Forelimb muscle (tissue), 1 donor: ENCODE measurements at places on chromosomes 6 and 20. TPM values are rescaled to one million over a fixed set of nuclear protein-coding genes. Genes with fewer than 3 reads are reported as not detected.

DNA sequence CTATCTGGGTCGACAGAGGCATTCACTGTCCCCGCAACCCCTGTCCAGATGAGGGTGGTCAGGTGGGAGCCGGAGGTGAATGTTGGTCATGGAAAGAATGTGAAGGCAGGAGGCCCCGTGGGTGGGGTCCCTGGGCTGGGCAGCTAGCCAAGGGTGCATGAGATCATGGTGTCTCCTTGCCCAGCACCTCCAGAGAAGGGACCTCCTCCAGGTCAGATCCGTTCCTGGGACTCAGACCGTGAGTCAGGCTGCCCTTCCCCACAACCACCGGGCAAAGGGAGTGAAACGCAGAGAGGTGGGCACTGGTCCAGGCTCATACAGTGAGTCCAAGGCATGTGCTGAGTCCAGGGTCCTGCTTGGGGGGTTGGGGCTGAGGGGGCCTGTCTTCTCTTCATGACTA is 3.5 kb downstream of the FOXS1 start:
- no peak for DNase-seq

GRCh38 chr6:4607793-4608192 is 168.4 kb upstream of the CDYL start:
- DNase-seq: no peak

DNA sequence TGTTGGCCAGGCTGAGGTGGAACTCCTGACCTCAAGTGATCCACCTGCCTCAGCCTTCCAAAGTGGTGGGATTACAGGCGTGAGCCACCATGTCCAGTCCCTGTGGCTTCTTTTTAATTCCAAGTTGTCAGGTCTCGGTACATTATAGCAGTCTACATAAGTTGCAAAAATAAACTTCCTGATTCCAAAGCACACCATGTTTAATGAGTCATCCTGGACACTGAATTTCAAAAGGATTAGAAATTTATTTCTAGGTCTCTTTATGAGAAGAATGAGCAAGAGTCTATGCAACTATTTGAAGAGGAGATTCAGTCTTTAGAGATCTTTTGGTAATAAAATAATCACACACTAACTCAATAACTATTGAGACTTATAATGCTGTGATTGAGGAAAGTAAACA is 63.9 kb upstream of the MCHR2 start:
- DNase-seq: no peak

DNA sequence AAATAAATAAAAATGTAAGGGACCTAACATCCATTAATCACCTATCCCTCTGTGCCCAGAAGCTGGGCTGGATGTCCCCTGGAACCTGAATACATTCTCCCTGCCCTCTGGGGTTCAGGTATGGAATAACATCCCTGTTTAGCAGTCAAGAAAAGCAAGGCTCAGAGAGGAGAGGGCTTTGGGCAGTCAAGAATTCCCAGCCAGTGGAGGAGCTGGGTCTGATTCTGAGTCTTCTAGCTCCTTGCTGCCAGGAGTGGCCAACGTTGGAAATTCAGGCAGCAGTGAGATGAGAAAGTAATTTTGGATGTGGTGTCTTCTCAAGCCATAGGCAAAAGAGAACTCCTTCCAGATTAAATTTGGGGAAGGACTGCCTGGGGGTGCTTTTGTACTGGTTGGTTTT is 42.6 kb upstream of the ZNFX1 start:
- no peak for DNase-seq

Gene PSORS1C1
- polyA plus RNA-seq: 1.7 TPM

- DNase-seq: no peak
These were observed 70.5 kb downstream of the CNKSR3 start for GRCh38 chr6:154440022-154440421.

DNA sequence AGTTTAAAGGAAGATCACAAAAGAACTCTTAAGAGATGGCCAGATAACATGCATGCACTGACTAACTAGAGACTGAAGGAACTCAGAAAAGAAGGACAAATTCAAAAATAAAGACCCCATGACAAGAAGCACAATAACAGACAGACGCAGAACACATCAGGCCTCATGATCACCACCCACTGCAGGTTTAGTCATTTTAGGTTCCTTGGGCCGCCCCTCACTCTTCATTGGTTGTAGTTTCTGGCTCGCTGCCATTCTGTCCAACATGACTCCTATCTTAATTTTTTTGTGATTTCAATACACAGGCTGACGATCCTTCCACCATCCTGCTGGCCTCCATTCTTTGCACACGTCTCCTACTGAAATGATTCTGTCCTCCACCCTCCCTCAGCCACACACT is 21.6 kb downstream of the STX7 start:
- DNase-seq: no peak

- no peak for DNase-seq
These were observed 76.0 kb downstream of the SLX4IP start for GRCh38 chr20:10511170-10511508.

- no peak for DNase-seq
These were observed 59.5 kb downstream of the NINL start for GRCh38 chr20:25525867-25526266.

Gene C6orf163
- polyA plus RNA-seq: 2.2 TPM

- no peak for DNase-seq
These were observed 92.9 kb downstream of the ANKRD60 start for GRCh38 chr20:58135441-58136148.

- DNase-seq: no peak
These were observed 260.3 kb downstream of the CD109 start for GRCh38 chr6:73956305-73956704.

Gene DDRGK1
- polyA plus RNA-seq: 30.3 TPM

Gene RBM24
- 348 TPM for polyA plus RNA-seq

DNA sequence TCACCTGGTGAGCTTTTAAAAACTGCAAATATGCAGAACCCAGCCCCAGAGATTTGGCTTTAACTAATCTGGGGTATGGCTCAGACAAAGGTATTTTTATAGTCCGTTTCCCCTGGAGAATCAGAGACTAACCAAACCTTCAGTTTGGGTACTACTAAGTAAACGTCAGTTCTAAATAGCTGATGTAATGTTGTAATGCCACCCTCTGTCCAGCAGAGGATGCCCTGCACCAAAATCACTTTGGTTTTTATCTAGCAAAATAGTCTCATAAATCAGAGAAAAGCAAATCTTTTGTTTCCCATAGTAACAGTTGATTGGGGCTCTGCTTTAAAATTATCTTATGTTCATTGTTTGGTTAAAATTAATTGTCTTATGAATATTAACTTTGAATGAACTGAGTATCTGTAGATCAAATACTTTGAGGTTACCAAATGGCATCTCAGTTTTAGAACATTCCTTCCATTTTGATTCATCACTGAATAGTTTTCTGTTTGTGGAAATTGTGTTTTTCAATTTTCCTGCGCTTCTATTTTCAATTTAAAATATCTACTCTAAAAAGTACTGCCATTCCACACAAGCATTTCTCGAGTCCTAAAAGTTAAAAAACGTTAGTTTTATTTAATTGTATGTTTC is 278.3 kb upstream of the PLCB4 start:
- no peak for DNase-seq

Gene STX11
- 1.3 TPM for polyA plus RNA-seq

DNA sequence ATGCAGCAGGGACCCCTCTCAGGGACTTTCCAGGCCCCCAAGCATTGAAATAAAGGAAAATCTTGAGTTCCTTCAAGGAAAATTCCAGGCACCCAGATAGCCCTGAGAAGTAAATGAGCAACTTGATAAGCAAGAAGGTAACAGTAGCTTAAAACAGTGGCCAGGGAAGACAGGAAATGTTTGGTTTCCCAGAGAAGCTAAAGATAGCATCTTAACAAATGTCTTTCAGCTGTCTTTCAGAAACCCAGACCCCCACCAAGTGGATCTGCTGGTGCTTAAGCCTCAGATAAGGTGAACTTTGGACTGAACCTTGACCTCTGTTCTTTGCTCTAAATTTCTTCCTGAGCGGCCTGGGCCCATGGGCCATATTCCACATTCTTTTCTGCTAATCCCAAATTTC is 117.8 kb upstream of the CST7 start:
- DNase-seq: no peak

Gene TBX18
- polyA plus RNA-seq: 16.8 TPM

DNA sequence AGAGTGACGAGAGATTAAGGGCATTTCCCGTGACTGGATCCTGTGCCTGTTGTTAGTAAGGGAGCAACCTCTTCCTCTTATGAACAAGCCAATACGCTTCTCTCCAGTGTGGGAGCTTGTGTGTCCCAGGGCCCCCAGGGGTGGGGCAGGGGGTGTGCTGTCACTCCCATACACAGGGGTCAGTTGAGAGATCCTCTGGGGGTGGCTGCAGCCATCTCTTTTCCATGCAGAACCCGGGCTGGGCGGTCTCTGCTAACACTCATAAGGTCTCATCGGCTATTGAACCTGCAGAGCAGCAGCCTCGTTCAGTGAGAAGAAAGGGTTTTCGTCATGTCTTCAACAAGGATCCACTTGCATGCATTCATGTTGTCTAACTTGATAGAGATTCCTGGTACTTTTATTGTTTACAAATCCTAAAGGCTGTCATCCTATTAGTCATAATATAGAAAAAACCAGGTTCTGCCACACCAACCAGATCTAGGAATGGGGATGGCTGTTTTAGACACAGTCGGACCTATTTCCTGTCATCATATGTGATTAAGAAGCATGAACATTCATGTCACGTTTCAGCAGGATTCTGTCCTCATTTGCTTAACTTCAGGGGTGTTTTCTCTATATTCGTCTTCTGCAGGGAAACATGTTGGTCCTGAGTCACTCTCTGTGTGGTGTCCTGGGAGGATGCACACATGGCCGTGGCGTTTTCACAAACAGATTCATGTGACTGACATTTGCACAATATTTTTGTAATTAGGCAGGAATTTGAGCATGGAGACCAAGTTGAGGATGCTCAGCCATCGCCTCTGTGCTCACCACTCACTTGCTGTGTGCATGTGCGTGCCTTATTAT is 13.3 kb upstream of the THBS2 start:
- no peak for DNase-seq

Gene BPIFB3
- polyA plus RNA-seq: not detected

Gene SLC12A5
- 0.52 TPM for polyA plus RNA-seq

DNA sequence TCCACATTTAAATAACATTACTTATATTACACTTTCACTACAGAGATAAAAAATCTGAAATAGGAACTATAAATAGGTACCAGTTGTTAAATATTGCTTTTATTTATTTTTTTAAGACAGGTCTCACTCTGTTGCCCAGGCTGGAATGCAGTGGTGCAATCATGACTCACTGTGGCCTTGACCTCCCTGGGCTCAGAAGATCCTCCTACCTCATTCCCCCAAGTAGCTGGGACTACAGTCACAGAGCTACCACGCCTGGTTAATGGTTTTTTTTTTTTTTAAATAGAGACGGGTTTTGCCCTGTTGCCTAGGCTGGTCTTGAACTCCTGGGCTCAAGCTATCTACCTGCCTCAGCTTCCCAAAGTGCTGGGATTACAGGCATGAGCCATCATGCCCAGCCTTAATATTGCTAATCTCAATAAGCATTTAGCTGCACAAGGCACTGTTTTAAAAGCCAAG is 17.3 kb downstream of the EEF1E1 start:
- DNase-seq: no peak

- no peak for DNase-seq
These were observed 123.1 kb upstream of the CDYL start for GRCh38 chr6:4653141-4653540.

DNA sequence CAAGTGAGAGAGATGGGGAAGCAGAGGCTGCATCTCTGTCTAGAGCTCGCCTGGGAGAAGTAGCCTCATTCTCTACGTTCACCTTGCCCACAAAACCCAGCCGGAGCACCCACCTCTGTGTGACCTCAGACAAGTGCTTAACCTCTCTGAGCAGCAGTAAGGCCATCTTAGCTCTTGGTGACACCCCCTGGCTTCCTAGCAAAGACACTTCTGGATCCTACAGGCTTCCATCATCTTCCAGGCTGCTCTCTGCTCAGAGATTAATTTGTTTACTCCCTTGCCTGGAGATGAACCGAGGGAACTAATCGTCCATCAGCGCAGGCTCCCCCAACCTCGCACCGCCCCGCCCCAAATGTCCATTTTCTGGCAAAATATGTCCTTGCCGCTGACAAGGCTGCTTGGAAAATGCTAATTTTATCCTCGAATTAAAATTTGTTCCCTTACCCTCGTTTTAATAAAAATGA is 24.0 kb upstream of the CTNNBL1 start:
- DNase-seq: no peak

- DNase-seq: no peak
These were observed 6.6 kb downstream of the CDK5RAP1 start for GRCh38 chr20:33394718-33395117.

GRCh38 chr6:44534291-44534690 is 146.8 kb downstream of the CDC5L start:
- no peak for DNase-seq

DNA sequence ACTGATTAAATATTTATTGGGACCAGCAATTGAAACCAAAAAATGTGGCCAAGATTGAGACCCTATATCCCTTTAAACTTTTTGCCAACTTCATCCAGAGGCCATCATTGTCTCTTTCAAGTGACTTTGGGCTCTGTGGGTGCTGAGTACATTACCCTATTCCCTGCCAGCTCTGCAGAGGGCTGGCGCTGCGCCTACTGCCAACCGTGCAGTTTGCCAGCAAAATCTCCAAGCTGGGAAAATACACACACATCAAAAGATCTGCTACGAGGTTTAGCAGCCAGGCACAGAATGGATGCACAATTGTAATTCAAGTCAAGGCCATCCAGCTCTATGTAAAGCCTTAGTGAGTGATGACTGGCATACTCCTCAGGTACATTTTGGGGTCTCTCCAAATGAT is 125.0 kb downstream of the CBLN4 start:
- no peak for DNase-seq

DNA sequence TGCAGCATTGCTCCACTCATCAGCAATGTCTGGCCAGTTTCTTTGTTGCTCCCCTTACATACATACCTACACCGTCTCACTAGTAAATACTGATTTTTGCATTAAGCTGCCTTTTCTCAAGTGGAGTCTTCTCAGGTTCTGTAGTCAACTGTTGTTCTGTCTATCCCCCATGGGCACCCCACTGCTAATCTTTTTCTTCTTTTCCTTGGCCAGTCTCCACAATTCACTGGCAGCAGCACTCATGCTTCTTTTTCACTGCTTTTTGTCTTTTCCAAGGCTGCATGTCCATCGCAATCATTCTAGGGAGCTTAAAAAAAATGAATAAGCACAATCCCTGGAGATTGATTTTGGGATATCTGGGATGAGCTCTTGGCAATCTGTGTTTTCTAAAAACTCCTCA is 10.3 kb upstream of the ERVFRD-1 start:
- no peak for DNase-seq

DNA sequence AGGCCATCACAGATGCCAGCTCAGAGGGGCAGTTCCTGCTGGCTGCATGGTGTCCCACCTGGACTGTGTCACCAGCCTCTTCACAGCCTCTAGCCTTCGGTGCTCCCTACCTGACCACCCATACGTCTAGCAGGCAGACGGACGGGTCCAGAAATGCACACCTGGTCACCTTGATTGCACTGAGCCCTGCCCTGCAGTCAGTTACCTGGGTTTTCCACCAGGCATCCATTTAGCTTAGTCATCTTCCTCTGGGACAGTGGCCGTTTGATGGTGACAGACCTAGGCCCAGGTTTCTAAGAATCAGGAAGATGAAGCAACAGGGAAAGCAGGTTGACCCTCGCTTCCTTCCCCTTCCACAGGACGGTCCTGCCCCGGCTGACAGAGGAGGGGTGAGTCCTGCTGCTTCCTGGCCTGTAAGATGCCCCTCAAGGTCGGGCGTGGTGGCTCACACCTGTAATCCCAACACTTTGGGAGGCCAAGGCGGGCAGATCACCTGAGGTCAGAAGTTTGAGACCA is 9.8 kb upstream of the BPI start:
- no peak for DNase-seq
